ENCODE measurements at places on chromosomes 4 and X. TPM values are rescaled to one million over a fixed set of nuclear protein-coding genes. Genes with fewer than 3 reads are reported as not detected.

- no peak for DNase-seq
These were observed 81.7 kb downstream of the SHISA3 start for GRCh38 chr4:42478946-42479345.

- no peak for DNase-seq
These were observed 17.1 kb downstream of the ACSL1 start for GRCh38 chr4:184808713-184809050.

- no peak for DNase-seq
These were observed 12.1 kb upstream of the F9 start for GRCh38 chrX:139518475-139518874.

The PSMD10 gene
- 29.0 TPM for total RNA-seq

DNA sequence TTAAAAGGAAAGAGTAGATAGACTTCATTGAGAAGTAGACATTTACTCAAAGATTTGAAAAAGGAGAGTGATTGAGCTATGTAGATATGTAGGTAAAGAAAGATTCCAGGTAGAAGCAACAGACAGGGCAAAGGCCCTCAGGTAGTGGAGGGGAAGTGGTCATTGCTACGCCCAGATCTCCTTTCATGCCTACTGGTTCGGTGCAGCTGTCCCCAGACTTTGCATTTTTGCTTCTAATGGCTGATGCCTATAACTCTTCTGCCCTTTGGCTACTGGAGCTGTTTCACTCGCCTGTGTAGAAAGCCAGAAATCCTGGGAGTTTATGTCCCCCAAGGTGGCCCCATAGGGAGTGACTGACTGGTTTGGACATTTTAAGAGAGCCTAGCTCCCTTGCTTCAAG lies 16.9 kb upstream of the ARMCX2 start:
- no peak for DNase-seq

Data from CD4-positive, alpha-beta memory T cell (primary cell).